ENCODE measurements at places on chromosomes 4 and X.

GRCh38 chr4:138659812-138660316 is 355.7 kb upstream of the NOCT start:
- no peak for ATAC-seq

DNA sequence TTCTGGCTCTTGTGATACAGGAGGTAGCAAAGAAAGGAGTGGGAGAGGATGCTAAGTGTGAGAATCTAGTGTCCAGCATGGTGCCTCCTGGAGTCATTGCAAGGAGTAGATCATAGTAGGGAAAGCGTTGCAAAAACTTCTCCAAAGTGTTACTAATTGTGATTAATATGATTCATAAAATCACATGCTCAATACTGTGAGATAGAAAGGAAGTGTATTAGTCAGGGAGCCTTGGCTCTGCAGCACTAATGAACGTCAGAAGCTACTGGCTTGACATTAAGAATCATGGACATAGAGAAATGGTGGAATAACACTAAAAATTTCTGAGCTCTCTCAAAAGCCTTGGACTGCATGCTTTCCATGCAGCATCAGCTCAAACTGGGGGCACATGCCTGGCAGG is 299.1 kb downstream of the EVC2 start:
- ATAC-seq: no peak

DNA sequence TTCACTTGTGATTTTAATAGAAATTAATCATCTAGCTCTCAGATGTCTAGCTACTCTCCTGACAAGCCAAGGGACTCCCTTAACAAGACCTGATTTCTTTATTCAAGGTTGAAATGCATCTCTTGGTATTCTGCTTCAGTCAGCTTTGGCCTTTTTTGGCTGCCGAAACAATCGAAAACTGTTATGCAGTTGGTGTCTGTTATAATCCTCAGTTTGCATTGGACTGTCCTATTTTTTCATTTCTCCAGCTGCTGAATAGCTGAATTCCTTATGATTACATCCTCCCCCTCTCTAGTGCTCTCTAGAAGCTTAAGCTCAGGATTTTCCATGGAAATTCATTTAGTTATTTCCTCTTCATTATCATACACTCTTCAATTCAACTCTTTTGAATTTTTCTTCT is 177.2 kb downstream of the TRIML1 start:
- no peak for ATAC-seq

GRCh38 chrX:65720381-65720964 is 53.0 kb downstream of the MSN start:
- no peak for ATAC-seq

GRCh38 chr4:78659264-78659663 is 107.7 kb downstream of the ANXA3 start:
- ATAC-seq: no peak

DNA sequence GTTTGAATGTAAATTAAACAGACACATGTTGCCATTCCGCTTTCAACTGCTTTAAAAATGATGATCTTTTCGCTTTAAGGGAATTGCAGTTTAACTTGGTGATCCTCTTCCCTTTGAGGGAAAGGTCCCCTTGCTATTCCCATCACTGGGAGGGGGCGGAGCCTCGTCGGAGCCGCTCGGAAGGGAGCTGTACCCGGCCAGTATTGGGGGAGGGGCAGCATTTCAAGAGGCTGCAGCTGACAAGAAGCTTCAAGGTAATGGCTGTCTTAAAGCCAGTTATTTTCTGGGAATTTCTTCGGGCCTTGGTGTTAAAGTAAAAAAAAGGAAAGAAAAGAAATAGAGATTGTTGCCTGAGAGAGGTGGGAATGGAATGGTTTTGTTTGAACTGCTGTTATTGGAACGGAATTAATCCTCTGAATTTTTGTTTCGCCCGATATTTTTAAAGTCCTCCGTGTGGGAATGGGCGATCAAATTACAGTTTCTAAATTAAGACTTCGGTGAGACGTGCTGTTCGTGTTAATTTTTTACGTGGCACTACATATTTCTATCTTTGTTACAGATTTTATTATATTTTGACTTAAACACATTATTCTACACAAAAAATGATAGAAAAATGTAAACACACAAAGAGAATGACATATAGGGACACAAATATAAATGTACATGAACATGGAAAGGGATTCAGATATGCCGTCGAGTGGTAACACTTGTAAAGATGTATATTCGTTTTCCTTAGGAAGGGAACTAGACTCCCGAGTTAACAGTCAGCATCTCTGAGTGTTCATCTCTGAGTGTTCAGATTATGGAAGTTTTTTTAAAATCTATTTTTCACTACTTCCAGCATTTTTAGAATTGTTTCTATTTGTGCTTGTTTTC is 9.2 kb downstream of the PWWP3B start:
- no peak for ATAC-seq

GRCh38 chr4:124647599-124647998 is 64.9 kb downstream of the ANKRD50 start:
- ATAC-seq: no peak

- ATAC-seq: no peak
Measured at GRCh38 chr4:1593881-1594345, 90.2 kb downstream of the FAM53A start.

- no peak for ATAC-seq
Measured at GRCh38 chr4:186137196-186137794, 32.8 kb downstream of the FAM149A start.

DNA sequence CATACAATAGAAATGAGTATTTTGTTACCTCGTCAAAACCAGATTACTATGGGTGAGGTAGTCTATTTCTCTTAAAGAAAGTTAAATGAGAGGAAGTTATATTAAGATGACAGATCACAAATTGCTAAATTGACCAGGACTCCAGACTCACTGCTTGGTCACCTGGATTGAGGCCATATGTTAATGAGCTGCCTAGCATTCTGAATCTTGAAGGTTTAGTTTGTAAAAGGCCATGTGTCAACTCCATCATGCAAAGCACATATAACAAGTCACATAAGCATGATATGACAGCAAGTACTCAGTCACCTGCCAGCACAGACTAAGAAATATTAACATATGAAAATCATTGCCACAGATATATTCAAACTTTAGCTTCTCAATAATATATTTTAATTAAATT is 72.6 kb downstream of the EPHA5 start:
- no peak for ATAC-seq

DNA sequence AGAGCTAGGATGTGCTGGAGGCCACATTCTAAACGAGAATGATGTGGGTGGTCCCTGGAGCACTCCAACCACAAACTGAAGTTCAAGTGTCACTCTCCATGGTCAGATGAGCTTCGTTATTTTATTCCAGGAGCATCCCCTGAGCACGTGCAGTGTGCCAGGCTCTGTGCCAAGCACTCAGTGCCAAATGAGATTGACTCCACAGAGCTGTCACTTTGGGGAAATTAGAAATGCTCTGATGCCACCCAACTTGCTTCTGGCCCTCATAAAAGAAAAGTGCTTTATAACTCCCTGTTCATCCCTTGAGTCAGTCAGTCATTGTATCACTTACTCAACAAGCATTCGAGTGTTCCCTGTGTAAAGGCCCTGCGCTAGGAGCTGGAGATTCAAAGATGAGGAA is 91.2 kb downstream of the RTL5 start:
- ATAC-seq: no peak
